ENCODE measurements at places on chromosomes 7 and 10. TPM values are rescaled to one million over a fixed set of nuclear protein-coding genes. Genes with fewer than 3 reads are reported as not detected.

The PAX4 gene
- not detected for total RNA-seq

The RALA gene
- total RNA-seq, result 15.3 TPM

The CC2D2B gene
- total RNA-seq, result not detected

The ARMC3 gene
- total RNA-seq, result not detected

The PRR15 gene
- total RNA-seq, result not detected

The RET gene
- 0.17 TPM for total RNA-seq

The GRM3 gene
- total RNA-seq, result not detected

All from bronchus fibroblast of lung (primary cell).